ENCODE measurements at places on chromosomes 12 and 14.
A peak's percentile ranks its signal among the peaks of the same experiment; 100 is the strongest.

GRCh38 chr12:54369597-54370131 is 5.4 kb upstream of the GPR84 start:
- no peak for DNase-seq

DNA sequence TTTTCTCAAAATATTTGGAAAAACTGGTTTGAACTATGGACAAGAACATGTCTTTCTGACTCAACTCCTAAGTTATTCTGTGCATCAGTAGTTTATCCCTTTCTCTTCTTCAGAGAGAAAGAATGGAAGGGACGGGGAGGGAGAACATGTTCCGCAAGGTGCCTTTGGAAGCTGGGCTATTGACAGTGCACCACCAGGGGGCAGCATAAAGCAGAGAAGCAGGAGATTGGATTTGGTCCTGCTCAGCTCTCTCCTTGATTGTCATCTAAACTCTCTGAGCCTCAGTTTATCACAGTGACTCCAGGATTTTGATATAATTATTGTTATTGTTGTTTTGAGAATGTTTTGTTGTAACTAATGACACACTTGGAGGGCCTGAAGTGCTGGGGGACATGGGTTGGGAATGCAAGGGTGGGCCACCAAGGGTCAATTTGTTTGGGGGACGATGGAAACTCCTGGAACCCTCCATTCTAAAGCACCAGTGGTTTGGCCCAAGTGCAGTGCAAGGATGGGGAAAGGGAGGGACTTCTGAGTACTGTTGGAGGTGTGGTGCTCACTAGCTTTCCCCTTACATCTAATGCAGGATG is 45.3 kb upstream of the ANO6 start:
- peak; percentile 57 for DNase-seq

DNA sequence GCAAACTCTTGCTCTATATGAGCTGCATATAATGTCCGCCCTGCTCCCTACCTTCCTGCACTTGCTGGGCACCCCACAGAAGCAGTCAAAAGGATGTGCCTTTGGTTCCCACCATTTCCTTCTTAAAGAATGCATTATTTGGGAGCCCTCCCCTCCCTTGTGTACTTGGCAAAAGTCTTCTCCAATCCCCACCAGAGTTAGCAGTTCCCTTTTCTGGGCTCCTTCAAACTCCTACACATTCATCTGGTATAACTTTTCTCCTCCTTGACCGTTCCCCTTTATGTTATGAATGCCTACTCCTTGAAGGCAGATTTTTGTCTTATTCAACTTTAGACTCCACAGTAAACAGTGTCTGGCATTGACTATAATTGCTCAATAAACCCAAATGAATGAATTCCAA is 27.8 kb downstream of the AREL1 start:
- no peak for DNase-seq

DNA sequence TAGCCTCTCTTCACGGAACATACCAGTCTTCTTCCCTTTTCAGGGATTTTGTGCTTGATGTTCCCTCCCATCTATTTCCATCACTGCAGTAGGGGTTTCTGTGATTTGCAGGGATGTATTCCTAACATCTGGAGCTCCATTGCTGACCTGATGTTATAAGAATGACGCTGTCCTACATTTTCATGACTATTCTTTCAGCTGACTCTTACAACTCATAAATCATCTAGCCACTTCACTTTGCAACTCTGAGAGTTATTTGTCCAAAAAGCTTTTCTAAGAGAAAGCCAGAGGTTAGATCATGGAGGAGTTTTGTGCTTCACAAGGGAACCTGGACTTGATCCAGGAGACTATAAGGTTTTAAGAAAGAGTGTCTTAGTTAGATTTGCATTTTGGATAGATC is 116.6 kb upstream of the FAR2 start:
- DNase-seq = no peak

DNA sequence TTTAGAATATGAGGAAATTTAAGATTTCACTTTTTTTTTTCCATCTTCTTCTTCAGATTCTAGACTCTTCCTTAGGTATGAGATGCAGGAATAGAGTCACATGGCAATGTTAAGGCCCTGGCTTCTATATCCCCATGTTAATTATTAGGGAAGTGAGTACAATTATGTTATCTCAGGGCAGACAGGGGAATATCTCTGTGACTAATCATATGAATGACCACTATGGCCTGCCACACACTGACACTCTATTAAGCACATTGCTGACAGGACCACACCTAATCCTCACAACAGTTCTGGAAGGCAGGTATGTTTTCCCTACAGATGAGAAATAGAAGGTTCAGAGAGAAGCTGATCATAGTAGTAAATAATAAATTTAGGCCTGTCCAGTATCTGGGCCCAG is 69.4 kb upstream of the PTPRQ start:
- no peak for DNase-seq

DNA sequence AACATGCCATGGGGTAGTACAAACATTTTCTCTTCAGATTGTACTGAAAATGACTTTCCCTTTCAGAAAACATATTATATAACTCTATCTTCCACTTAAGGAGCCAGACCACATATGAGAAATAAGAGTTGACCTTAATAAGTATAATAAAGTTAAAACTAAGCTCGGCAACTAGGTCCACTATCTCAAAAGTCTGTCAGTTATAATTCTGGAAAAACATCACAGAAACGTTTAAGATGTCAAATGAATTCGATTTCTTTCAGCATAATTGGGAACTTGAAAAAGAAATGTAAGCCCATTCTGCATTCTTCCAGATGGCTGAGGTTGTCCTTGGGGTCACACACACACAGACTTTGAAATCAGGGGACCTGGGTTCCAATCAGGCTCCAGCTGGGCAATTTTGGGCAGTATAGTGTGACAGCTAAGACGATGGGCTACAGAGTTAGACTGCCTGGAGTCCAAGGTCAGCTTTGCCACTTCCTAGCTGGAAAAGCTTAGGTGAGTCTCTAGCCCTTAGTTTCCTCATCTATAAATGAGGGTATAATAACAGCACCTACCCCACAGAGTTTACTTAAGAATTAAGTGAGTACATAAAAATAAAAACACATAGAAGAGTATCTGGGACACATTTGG is 75.6 kb downstream of the PPP2R5E start:
- DNase-seq = no peak

GRCh38 chr12:127416796-127417195 is 850.2 kb upstream of the TMEM132C start:
- DNase-seq = no peak

GRCh38 chr14:103099081-103099732 is 4.7 kb downstream of the EXOC3L4 start:
- no peak for DNase-seq

DNA sequence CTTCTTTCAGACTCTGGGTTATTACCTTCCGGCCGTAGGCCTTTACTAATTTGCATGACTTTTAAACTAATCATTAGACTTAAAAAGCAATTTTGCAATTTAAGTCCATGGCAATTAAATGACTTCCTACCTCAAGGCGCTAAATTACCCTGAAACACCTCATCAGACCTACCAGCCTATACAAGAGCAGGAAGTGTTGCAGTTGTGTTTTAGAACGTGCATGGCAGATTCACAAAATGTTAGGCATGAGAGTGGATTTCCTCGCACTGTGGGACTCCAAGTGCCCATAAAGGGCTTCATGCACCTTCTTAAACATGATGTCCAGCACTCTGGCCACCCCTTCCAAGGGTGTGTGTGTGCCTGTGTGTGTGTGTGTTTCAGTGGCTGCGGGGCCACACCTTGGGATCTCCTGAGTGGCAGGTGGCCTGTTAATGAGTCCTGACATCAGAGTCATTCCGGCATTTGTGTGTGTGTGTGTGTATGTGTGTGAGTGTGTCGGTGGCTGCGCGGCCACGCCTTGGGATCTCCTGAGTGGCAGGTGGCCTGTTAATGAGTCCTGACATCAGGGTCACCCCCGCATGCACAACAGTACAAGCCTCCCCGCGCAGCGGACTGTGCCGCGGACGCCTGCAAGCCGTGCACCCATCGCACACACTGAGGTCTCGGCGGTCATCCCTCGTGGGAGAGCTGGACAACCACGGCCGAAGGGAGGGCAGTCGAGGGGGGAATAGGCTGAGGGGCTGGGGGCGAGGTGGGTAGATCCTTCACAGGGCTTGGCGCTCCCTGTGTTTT is 900 bp downstream of the C2CD5 start:
- peak; percentile 63 for DNase-seq

DNA sequence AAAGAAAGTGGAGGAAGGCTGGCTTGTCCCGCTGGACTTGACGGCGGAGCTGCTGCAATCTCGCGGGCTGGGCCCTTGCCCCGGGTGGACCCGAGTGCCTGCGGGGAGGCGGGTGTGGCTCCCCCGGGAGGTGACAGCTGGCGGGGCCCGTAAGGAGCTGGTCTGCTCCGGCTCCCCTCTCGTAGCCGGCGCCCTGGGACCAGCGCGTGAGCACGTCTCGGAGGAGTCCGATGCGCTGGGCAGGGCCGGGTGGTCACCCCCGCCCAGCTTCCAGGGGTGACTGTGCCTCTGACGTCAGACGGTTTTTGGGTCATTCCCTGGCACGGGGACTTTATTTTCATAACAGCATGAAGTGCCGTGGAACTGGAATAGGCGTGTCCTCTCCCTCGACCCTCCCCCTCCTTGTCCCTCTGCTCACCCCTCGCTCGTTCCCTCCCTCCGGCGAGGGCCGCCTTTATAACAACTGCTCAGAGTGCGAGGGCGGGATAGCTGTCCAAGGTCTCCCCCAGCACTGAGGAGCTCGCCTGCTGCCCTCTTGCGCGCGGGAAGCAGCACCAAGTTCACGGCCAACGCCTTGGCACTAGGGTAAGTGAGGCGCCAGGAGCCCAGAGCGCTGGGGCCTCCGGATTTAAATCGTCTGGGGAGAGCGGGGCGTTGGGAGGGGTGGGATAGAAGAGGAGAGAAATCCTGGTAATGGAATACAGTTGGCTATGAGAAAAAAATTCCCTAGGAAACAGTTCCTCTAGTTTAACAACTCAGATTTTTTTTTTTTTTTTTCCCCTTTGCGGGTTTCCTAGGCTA is at the start of gene GPRC5A:
TSS of gene GPRC5A (plus strand) at position 483 of the 801 bp plus-strand sequence. CDS start 16,688 bp downstream, outside the sequence.
- peak; percentile 30 for DNase-seq

All from T-helper 2 cell treated with Interferon-gamma antibody and Interleukin-4, amounts not matched to agents 5 μg/mL and 100 μg/mL, for 36 hours (primary cell).